ENCODE measurements at places on chromosomes 3 and 15.

- no peak for DNase-seq
Measured at GRCh38 chr15:60002528-60003218, 1.4 kb upstream of the FOXB1 start.

DNA sequence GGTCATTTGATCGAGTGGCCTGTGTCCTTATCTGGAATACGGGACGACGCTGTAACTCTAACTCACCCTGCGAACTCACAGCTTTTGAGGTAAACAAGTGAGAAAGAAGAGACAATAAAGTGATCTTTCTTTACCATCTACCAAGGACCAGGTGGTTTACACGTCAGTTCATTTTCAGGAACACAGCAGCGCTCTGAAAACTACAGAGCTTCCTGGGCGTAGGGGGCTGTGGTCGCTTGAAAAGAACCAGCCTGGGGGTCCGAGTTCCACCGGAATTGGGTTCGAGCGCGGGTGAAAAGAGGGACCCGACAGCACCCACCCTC lies 357 bp downstream of the KIAA1143 start:
- DNase-seq: no peak

GRCh38 chr3:129026728-129027543 lies 25.8 kb downstream of the EFCC1 start:
- DNase-seq: peak; percentile 86

GRCh38 chr3:30315447-30315846 lies 291.0 kb upstream of the TGFBR2 start:
- no peak for DNase-seq

GRCh38 chr3:32349184-32349583 lies 42.5 kb upstream of the CMTM7 start:
- DNase-seq: no peak

- DNase-seq: no peak
Measured at GRCh38 chr3:46906471-46907058, 29.0 kb downstream of the PTH1R start.
